ENCODE measurements at places on chromosomes 12 and 14.

DNA sequence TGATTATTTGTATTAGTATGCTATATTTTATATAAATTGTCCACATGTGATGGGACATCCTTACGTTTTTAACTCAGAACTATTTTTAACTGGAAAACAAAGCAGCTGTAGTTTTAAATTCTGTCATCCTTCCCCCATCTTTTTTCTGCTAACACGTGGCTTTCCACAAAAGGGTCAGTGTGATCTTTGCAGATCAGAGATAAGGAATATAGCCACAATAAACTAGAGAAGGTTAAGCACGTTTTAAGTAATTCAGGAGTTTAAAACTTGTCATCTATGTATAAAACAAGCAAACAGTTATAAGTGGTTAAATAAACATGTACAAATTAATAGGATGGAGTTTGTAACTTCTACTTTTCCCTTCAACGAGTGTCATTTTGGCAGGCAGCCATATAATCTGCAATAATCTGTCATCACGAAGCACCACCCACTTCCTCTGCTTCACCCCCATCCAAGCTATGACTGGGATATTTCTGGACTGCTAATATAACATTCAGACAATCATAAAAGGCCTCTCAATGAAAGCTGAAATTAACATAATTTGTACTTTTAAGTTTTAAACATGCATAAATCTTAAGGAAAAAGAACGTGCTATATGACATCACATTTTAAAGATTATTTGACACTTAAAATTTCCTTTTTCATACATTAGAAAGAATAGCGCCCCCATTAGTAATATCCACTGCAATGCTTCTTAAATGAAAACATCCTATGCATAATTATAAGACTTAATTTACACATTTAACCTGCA lies 15.3 kb downstream of the TAOK3 start:
- DNase-seq, result no peak

DNA sequence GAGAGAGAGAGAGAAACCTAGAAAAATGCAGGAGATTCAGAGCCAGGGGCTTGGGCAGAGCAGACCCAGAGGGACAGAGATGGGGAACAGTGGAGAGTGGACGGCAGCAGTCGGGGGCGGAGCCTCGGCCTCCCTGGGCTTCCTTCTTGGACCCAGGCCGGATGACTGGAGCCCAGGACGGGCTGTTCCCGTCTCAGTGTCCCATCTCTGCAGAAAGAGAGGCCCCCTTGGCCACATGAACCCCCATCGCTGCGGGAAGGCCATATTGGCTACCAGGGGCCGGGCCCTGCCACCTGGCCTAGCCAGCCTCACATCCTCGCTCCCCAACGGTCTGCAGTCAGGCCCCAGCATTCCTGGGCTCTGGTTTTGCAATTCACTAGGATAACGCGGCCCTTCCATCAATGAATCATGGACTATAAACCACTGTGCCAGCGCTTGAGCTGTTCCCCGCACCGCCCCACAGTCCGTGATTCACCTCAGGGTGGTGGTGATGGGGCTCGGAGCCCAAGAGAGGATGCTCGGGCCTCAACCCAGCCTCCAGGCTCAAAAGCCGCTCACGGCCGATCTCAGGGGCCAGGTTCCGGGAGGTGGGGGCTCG lies 116.5 kb downstream of the RFLNA start:
- no peak for DNase-seq

- DNase-seq, result no peak
Observed at GRCh38 chr14:90665321-90666000, 150.8 kb downstream of the TTC7B start.

GRCh38 chr12:115482943-115483342 lies 794.5 kb downstream of the MED13L start:
- DNase-seq, result no peak

GRCh38 chr14:54524410-54524809 lies 14.7 kb downstream of the CGRRF1 start:
- no peak for DNase-seq

DNA sequence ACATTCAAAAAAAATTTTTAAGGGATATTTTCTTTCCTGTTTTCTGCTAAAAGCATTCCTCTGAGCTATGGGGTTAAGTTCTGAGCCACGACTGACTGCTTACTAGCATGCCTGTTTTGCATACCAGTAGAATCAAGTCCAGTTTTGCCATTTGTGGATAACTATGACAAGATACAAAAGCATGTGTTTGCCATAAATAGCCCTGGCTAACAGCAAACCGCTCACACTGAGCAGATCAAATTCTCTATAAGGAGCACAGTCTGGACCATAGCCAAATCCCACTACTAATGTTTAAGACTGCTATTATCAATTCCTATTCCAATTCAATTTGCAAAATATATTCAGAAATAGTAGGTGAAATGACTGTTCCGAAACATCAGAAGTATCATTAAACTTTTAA lies 3.2 kb downstream of the CFL2 start:
- no peak for DNase-seq

GRCh38 chr12:95443459-95443858 lies 30.5 kb upstream of the METAP2 start:
- DNase-seq, result no peak

- DNase-seq, result no peak
Observed at GRCh38 chr12:50365709-50366406, 30.6 kb downstream of the FAM186A start.

- DNase-seq, result no peak
Observed at GRCh38 chr12:90652280-90652679, 302.7 kb downstream of the CCER1 start.

- DNase-seq, result no peak
Observed at GRCh38 chr12:64566122-64566521, 44.2 kb upstream of the RASSF3 start.

- no peak for DNase-seq
Observed at GRCh38 chr12:22230280-22230794, 104.2 kb downstream of the ST8SIA1 start.

- DNase-seq, result no peak
Observed at GRCh38 chr14:99274346-99275221, 2.6 kb upstream of the BCL11B start.

GRCh38 chr14:84343656-84344055 lies 1186.3 kb upstream of the FLRT2 start:
- DNase-seq, result no peak

- no peak for DNase-seq
Observed at GRCh38 chr12:62098132-62098531, 162.1 kb upstream of the USP15 start.

DNA sequence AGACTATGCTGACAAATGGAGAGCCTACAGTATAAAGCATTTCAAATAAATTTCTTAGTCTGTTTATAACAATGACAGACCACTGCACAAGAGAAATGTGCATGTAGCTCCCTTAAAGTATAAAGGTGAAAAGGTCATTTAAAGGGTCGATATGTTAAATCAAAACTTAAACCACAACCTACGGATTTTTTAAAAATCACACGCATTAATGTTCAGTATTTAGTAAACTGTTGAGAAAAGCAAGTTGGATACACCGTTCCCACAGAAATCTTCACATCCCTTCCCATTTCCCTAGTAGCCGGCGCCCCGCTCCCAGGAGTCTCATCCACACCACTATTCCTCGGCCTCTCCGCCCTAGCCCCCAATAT lies 614 bp downstream of the FKBP3 start:
- no peak for DNase-seq

GRCh38 chr12:118015306-118015705 lies 1.2 kb upstream of the RFC5 start:
- DNase-seq, result no peak

DNA sequence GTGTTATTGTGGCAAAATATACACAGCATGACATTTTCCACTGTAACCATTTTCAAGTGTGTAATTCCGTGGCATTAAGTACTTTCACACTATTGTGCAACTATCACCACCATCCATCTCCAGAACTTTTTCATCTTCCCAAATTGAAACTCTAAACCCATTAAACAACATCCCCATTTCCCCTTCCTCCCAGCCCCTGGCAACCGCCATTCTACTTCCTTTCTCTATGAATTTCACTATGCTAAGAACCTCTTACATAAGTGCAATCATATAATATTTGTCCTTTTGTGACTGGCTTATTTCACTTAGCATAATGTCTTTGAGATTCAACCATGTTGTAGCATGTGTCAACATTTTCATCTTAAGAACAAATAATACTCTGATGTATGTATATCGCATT lies 67.8 kb upstream of the PYGL start:
- DNase-seq, result no peak

DNA sequence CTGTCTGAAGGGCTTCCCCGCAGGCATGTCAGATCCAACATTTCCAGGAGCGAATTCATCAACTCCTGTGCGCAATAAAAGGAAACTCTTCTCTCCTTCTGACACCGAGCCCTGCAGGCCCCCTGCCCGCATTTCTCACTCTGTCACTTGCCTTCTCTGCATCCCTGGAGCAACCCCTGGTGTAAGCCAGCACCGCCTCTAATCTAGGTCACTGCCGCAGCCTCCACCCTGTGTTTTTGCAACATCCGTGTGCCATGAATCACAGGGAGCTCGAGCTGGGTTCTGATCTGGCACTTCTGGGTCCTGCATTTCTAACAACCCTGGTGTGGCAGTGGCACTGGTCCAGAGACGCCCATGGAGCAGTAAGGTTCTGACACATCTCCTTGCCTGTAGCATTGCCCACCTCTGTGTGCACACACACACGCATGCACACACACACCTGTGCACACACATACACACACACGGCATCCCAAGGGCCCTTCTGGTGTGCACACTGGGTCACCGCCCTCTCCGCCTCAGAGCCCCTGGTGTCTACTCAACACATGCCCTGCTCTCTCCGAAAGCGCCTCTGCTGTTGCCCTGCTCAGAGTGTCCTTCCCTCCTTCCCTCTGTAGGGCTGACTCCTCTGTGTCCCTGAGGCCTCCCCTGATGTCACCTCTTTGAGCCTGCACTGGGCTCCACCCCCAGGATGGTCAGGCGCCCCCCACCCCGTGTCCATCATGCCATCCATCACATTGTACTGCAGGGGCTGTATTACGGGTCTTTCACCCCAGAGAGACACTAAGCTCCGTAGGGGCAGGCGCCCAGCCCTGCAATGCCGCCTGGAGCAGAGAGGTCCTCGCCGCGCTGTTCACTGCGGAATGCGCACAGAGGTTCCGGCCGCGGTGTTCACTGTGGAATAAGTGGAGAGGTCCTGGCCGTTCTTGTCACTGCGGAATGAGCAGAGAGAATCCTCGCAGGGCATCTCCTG lies 111.4 kb upstream of the SFSWAP start:
- no peak for DNase-seq

DNA sequence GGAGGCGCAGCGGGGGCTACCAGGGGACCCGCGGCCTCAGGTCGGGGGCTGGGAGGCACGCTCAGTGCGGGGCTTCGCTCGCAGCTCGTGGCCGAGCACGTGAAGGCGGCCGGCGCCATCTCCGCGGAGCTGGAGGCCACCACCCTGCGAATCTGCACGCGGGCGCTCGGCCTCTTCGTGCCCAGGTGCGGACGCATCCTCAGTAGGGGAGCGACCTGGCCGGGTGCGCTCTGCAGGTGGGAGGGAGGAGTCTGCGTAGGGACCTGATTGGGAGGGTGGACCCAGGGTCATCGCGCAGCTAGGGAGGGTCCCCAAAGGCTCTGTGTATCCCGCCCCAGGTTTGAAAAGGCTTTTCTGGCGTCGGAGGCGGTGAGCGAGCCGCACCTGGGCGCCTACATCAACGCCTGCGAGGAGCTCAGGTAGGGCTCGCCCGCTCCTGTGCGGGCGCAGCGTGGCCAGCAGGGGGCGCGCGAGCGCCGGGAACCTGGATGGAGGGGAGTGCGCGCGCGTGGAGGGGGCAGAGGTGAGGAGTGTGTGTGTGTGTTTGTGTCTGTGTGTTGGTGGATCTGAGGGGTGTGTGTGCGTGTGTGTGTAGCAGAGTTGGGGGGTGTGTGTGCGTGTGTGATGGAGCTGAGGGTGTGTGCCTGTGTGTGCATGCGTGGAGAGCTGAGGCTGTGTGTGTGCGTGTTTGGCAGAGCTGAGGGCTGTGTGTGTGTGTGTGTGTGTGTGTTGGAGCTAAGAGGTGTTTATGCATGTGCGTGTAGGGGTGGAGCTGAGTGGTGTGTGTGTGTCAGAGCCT lies 10.3 kb downstream of the EXOC3L4 start:
- peak; percentile 49 for DNase-seq

DNA sequence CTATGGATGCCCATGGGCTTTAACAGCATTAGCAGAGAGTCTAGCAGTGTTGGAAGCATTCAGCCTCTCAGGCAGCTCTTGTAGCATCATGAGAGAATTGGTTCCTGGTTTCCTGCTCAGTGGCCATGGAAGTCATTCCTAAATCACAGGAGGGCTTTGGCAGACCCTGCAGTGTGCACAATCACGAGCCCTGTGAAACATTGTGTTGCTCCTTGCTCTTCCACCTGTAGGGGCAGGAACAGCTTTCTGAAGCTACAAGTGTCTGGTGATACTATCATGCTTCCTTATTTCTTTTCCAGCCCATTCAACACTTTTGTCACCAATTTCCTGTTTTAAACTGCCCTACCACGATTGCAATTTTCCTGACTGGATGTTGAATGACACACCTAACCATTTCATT lies 402.2 kb upstream of the USP15 start:
- DNase-seq, result no peak

GRCh38 chr12:20492251-20492760 lies 124.0 kb downstream of the PDE3A start:
- no peak for DNase-seq

- no peak for DNase-seq
Observed at GRCh38 chr12:53042607-53043454, 7.0 kb upstream of the TNS2 start.

- no peak for DNase-seq
Observed at GRCh38 chr14:93186466-93186865, 1.3 kb downstream of the LYSET start.

GRCh38 chr12:26126340-26127284 lies 1.8 kb upstream of the BHLHE41 start:
- DNase-seq, result no peak

- DNase-seq, result no peak
Observed at GRCh38 chr14:100864960-100865681, 38.4 kb downstream of the RTL1 start.

DNA sequence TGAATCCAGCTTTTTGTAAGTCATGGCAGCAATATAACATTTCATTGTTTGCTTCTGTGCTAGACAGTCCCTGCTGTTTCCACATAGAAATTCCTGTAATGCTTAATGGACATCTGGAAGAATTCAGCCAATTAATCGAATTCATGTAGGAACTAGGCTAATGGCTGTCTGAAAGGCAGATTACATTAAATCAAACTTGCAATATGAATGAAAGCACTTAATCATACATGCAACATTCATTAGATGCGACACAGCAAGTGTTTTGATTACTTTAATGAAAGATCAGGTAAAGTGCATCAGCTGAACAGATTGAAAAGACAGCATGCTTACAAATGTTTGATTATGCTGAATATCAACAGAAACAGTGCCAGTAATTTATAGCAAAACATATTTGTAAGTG lies 24.1 kb upstream of the INSM2 start:
- DNase-seq, result no peak

All from stimulated activated CD4-positive, alpha-beta T cell treated with anti-CD3 and anti-CD28 coated beads, Interleukin-1b, Interleukin-23, amount 100 ng/mL, for 1 hour (primary cell).